B cell (primary cell): ENCODE measurements at places on chromosomes 6 and 20.

DNA sequence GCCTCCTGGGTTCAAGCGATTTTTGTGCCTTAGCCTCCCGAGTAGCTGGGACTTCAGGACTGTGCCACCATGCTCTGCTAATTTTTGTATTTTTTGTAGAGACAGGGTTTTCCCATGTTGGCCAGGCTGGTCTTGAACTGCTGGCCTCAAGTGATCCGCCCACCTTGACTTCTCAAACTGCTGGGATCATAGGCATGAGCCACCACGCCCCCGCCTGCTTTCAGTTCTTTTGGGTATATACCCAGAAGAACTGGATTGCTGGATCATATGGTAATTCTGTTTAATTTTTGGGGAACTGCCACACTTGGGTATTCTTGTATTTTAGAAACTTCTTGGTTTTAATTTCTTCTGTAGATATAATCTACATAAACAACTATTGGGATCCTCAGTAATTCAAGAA, 17.0 kb downstream of the CDS2 start:
- DNase-seq = no peak

- DNase-seq = no peak
Observed at GRCh38 chr20:60967431-60968316, 284.4 kb upstream of the CDH4 start.

GRCh38 chr6:122429323-122429722, 29.9 kb downstream of the HSF2 start:
- no peak for DNase-seq

DNA sequence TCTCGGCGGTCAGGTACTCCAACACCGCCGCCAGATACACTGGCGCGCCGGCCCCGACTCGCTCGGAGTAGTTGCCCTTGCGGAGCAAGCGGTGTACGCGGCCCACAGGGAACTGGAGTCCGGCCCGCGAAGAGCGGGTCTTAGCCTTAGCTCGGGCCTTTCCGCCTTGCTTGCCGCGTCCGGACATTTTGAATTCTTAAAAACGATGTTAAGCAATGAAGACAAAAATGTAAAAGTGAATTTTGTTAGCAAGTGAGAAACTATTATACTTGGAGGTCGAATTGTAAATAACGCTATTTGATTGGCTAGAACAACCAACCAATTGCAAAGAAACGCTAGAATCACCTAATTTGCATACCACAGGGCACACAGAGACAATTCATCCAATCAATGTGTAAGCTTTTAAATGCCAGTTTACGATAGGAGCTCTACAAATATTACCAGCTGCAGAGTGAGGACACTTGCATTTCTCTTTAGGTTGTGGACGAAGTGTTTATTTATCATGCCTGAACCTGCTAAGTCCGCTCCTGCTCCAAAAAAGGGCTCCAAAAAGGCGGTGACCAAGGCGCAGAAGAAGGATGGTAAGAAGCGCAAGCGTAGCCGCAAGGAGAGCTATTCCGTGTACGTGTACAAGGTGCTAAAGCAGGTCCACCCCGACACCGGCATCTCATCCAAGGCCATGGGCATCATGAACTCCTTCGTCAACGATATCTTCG, 112.0 kb downstream of the HFE start:
- DNase-seq = peak; percentile 96

DNA sequence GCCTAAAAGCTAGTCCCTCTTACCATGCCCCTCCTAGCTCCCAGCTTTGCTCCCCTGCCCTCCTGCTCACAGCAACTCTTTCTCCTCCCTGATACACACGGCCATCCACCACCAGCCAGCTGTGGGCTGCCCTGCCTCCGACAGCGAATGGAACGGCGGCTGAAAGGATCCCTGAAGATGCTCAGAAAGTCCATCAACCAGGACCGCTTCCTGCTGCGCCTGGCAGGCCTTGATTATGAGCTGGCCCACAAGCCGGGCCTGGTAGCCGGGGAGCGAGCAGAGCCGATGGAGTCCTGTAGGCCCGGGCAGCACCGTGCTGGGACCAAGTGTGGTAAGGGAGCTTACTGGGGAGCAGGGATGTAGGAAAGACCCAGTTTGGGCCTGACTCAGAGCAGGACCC, 16.6 kb upstream of the ZNF76 start:
- no peak for DNase-seq

DNA sequence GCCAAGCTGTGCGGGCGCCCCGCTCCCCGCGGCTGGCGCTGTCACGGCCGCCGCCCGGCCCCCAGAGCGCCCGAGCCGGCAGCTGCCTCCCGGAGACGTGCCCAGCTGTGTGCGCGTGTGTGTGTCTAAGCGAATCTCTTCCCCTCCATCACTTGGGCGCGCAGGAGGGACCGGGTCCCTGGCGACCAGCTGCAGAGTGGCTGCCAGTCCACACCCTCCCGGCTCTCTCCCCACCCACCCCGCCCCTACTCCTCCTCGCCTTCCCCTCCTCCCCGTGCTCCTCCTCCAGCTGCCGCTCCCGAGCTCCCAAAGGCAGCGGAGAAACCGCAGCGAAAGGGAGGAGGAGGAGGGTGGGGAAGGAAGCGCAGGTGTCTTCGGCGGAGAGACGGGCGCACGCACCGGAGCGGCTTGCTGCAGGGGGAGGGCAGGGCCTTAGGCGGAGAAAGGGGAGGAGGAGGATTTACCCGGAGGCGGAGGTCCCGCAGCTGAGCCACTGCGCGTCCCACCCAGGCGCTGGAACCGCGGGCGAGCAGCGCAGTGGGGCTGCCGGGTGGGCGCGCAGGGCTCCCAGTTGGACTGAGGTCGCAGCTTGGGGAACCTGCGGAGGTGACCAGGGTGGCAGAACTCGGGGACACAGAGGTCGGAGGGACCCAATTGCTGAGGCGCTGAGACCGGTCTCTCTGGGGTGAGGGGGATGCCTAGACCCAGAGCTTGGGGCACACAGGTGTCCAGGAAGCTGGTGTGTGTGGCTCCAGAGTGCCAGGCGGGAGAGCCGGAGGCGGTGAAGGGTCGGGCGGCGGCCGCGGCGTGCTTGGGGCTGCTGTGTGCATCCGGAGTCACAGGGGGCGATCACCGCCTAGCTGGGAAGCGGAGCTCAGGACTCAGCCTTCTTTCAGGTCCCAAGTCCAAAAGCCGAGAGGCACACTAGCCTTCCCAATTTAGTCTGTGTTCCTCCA, at the start of gene HS3ST5:
HS3ST5 (minus strand) TSS at position 198 of the 956 bp plus-strand sequence. CDS start 280,178 bp downstream, outside the sequence.
- no peak for DNase-seq

DNA sequence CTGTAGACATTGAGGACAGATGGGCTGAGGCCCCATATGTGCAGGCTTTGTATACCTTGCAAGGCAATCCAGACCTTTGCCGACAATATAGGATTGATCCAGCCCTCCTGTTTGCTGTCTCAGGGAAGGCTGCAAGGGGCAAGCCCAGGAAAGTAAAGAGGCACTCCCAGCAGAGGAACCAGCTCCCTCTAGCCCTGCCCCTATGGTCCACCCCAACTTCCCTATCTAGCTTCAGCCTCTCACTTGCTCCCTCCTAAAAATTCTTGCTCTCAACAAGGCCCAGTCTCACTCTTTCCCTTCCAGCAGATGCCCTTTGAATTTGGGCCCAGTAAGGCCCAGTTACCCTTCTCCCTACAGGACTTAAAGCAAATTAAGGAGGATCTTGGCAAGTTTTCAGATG, 92.6 kb downstream of the JARID2 start:
- no peak for DNase-seq

DNA sequence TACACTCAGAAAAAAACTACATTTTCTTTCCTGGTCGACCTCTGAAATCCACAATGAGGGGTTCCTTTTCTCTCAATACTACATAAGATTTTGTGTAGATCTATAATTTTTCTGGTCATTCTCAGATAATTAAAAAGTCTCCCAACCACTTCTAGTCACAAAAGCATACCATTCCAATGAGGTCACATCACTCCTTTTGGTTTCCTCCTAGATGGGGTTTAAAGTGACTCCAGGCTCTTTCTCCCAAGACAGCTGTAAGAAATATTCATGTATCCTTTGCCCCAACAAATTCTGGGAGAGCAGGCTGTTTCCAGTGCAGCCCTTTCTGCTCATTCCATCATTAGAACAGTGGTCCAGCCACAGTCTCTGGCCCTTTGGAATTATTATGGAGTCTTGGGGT, 43.1 kb upstream of the BEND6 start:
- DNase-seq = no peak

- no peak for DNase-seq
Observed at GRCh38 chr6:155313602-155314091, 637 bp downstream of the TFB1M start.

DNA sequence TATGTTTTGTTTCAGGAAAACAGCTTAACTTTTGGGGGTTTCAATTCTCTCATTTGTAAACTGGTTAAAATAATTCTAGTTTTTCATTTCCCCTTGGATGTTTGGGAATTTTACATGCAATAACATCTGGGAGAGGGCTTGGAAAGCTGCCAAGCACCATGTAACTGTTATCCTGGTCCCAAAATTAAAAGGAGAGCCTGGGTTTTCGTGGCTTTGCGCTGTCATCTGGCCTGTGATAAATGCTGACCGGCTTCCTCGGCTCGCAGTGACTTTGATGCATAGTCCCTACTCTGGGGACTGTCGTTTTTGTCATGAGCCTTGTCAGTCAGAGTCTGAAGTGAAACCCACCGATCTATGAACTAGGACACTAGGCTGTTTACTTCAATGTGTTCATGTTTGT, 12.2 kb downstream of the SLC35F1 start:
- DNase-seq = no peak

GRCh38 chr20:53527196-53527595, 66.4 kb downstream of the ZNF217 start:
- DNase-seq = no peak

DNA sequence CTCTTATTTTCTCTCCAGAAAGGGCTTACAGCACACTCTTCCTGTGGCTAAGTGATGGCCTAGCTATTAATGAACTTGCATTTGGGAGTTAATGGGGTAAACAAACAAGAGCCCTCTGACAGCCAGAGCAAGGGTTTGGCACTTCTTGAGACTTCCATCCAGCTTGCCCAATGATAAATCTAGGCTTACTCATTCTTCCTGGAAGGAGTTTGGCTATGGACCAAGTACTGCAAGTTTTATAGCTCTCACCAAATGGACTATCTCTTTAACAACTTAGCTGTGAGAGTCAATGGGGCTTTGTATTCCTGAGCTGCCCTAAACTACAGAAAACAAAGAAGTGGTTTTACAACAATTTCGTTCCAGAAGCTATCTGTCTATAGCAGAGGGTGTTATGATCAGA, 16.7 kb upstream of the PI3 start:
- no peak for DNase-seq

DNA sequence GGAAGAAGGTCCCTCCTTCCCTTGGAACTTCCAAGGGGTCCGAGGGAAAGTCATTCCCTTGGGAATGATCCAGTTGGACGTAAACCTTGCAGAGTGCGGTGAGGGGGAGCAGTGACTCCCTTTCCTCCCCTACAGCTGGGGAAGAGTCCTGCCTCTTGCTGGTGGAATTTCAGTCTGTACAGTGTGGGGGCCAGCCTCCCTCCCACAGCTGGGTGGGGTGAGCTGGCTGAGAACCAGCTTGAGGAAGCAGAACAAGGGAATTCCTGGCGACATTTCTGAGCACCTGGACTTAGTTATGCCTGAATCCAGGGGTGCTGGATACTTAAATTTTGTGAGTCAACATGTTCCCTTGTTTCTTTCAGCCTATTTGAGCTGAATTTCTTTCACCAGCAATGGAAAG, 152.0 kb downstream of the ANKRD60 start:
- DNase-seq = no peak

DNA sequence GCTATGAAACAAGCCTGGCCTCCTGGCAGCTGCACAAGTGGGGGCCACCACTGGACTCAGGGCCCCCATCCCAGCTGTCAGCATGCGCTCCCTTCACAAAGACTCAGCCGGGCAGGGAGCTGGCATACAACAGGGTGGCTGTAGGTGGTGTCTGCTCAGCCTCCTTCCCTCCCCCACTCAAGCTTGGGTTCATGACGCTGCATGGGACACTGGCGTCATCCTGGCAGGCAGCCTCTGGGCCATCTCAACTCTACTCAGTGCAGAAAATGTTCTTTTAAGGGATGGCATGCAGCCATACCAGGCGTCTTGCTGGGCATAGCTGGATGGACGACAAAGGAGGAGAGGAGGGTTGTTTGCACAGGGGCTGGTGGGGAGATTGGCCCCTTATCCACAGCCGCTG, 30.5 kb downstream of the SAYSD1 start:
- DNase-seq = no peak

- no peak for DNase-seq
Observed at GRCh38 chr6:138522611-138523010, 23.3 kb upstream of the NHSL1 start.

DNA sequence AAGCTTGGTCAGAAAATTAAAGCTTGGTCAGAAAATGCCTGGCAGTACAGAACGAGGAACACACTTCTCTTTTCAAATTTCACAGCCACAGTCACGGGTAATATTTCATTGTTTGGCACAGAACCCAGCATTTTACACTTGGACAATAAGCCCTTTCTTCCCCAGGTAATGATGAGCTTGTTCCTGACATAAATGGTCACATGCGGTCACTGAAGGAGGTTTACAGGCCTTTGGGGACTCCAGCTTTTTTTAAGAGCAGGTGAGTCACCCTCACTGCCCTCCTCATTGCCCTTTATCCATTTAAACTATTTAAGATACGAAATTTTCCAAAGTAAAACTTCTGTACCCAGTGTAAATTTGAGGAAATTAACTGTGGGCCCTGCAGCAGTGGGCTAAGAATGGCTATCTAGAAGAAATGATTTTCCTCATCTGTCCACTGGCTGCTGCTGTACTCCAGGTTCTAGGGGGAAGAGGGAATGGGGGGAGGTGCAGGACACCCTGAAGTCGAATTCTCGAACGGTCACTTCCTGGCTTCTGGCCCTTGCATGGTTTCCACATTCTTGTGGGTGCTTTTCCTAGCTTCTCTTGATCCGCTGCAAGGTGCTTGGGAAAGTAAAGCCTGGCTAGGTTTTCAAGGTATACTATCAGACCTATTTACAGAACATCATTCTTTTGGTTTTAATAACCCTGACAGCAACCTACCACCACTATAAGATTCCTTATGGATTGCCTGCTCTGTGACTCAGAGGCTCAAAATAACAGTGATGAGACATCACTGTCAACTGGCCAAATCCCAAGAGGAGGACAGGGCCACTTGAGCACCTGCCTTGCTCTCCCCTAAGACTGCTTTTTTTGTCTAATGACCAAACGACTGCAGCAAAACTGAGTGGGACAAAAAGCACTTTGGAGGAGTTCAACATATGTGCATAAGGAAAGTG, 75.8 kb downstream of the PREP start:
- DNase-seq = no peak

- DNase-seq = no peak
Observed at GRCh38 chr6:114000069-114000468, 29.1 kb upstream of the HDAC2 start.

GRCh38 chr20:20677186-20677585, 35.3 kb downstream of the RALGAPA2 start:
- no peak for DNase-seq

DNA sequence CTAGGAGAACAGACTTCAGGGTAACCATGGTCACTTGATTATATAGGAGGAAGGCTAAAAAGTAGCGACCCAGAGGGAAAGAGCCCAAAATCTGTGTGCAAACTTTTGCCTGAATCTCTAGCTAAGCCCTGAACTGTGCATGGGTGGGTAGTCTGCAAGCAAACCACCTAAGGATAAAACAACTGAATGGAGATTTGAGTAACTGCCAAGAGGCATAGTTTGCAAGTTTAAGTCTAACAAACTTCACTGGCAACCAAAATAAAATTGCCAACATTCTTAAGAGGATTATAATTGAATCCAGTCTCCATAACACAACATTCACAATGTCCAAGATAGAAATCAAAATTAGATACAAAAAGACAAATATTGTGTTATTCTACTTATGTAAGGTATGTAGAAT, 192.0 kb upstream of the PLN start:
- DNase-seq = no peak
